ENCODE measurements at places on chromosomes 4 and X. TPM values are rescaled to one million over a fixed set of nuclear protein-coding genes. Genes with fewer than 3 reads are reported as not detected.

GRCh38 chrX:125436855-125437254 is 117.2 kb downstream of the TEX13C start:
- DNase-seq = no peak

GRCh38 chrX:31743004-31743403 is 671.2 kb upstream of the FTHL17 start:
- no peak for DNase-seq

- no peak for DNase-seq
These were observed 637.8 kb upstream of the ADGRL3 start for GRCh38 chr4:60562334-60562733.

GRCh38 chrX:129905787-129906580 is at the start of gene UTP14A:
TSS of gene UTP14A (plus strand) at chrX:129906164. CDS start at chrX:129906211, 47 bp downstream.
- DNase-seq = peak; percentile 83

DNA sequence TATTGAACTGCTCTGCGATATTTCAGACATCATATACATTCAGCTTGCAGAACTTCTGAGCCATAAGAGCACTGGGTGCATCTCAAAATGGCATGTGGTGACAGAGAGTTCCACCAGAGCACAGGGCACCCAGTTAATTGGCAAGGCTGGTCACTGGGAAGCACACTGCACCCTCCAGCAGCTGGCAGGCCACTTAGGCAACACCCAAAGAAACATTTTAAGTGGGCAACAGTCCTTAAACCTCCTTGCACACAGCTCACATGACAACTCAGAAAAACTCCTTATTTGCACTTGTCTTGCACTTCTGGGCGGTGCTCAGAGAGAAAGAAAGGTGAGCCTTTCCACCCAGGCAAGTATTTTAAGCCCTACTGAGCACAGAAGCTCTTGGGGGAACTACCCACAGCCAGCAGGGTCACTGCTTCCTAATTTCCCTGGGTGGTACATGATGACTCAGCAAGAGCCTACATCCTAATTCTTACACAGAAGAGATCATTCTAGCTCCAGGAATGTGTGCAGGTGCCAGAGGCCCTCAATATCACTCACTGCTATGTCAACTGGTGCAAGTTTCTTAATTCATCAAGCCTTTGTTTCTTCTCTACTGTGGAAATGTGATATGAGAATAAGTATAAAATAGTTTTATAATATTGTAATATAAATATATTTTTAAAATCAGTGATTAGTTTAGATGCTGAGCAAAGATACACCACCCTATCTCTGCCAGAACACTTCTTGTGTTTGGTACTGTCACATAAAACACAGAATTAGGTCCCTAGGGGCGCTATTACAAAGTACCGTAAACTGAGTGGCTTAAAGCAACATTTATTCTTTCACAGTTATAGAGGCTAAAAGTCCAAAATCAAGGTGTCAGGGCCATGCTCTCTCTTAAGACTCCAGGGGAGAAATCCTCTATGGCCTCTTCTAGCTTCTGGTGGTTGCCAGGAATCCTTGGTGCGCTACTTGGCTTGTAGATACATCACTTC is 155.1 kb upstream of the PPARGC1A start:
- no peak for DNase-seq

DNA sequence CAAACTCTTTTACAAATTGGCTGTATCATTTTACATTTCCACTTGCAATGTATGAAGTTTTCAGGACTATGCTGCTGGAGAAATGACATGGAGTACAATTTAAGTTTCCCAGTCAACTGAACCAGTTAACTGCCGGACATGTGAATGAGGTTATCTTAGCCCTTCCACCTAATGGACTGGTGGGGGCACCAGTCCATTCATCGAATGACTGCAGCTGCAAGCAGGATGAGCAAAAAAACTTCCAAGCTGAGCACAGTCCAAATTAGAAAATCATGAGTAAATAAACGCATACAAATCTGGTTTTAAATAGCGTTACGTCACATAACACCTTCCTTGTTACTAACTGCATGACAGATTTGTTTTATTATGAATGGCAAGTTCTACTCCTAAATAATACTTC is 1131.5 kb downstream of the PCDH18 start:
- no peak for DNase-seq

GRCh38 chrX:20531667-20532066 is 265.0 kb upstream of the RPS6KA3 start:
- no peak for DNase-seq

Gene SPACA5
- total RNA-seq = not detected

Gene CYSLTR1
- total RNA-seq = not detected

Gene AFF2
- not detected for total RNA-seq
